Fibroblast of the aortic adventitia (primary cell): ENCODE measurements at places on chromosomes 16 and 17. TPM values are rescaled to one million over a fixed set of nuclear protein-coding genes. Genes with fewer than 3 reads are reported as not detected.

DNA sequence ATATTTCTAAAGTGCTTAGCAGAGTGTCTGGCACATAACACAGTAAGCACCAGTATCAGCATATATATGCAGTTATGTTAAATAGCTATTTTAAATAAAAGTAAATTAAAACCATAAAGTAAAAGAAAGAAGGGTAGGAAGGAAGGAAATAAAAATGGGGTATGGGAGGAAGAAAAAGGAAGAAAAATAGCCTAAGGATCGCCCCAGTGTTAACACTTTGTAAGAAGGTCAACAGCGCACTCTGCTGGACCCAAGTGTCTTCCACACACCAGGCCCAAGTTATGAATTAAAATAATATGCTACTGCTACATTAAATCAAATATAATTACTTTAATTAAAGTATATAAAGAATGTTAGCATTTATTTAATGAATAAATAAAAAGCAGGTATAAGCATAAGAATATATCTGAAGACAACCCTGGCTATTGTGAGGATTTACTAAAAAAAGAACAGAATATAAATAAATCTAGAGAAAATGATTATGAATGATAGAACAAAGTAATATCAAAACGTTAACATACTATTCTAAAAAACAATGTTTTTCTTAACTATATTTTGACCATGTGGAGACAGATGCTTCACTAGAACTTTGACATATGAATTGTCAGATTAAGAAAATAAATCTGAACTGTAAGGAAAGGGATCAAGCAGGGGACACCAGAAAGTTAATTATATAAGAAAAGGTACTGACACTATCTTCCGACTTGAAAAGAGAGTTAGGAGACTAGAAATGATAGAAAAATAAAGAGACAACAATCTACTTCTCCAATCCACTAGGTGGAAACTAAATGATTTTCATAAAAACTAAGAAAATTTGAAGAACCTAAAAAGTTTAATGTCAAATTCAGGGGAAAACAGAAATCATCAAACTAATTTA is 25.9 kb downstream of the BRIP1 start:
- DNase-seq, result peak; percentile 86

GRCh38 chr16:3364774-3365427 is 9.2 kb downstream of the OR2C1 start:
- DNase-seq, result peak; percentile 94

- peak; percentile 79 for DNase-seq
Measured at GRCh38 chr16:56841233-56841632, 23.8 kb upstream of the SLC12A3 start.

GRCh38 chr16:21645261-21645721 is 7.1 kb downstream of the IGSF6 start:
- DNase-seq, result peak; percentile 51

GRCh38 chr17:48259694-48260291 is 152.2 kb downstream of the SNX11 start:
- peak; percentile 58 for DNase-seq

Gene TTLL6
- total RNA-seq, result not detected in 2 replicates

GRCh38 chr16:67162506-67163163 is 1.9 kb upstream of the HSF4 start:
- DNase-seq, result no peak

- no peak for DNase-seq
Measured at GRCh38 chr16:24118126-24118821, 137.9 kb upstream of the CACNG3 start.

- no peak for DNase-seq
Measured at GRCh38 chr16:29806641-29807425, 504 bp downstream of the MAZ start.

DNA sequence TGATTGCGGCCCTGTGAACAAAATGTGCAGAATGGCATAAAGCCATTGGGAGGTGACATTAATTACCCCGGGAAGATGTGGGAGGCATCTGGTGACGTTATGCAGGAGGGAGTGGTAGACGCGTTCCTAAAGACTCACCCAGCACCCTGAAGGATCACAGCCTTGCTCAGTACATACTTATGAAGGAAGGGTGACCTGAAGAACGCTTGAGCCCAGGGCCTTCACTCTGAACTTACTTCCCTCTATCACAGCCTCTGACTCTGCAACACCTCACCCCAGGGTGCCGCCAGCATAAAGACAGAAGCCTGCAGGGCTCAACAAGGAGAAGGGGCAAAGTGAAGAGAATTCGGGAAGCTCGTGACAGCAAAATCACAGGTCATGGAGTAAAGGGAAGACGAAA is 9.4 kb downstream of the MFSD6L start:
- no peak for DNase-seq

Gene STH
- not detected in 2 replicates for total RNA-seq

DNA sequence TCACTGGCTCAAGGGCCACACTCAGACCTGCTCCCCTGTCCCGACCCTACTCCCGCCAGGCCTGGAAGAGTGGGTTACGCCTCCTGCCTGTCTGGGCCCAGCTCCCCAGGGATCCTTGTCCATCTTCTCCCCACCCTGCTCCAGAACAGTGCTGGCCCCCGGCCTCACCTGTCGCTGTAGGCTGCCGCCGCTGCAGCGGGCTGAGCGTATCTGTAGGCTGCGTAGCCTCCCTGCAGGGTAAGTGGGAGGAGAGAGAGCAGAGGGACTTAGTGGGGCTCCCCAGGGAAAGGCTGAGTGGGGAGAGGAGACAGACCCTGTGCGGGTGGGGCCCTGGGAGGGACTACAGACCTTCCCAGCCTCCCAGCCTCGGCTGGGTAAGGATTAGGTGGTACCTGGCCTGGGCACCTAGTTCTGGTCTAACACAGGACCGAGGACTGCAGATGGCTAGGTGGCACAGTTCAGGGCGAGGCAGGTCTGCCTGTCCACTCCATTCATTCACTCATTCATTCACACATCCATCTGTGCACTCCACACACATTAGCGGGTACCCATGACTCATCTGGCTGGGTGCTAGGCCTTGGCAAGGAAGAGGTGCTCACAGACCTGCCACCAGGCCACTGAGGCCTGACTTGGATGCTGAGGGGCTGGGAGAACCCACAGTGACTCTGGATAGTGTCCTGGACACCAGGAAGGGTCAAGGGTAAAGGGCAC is 20.9 kb downstream of the ENGASE start:
- DNase-seq, result no peak

DNA sequence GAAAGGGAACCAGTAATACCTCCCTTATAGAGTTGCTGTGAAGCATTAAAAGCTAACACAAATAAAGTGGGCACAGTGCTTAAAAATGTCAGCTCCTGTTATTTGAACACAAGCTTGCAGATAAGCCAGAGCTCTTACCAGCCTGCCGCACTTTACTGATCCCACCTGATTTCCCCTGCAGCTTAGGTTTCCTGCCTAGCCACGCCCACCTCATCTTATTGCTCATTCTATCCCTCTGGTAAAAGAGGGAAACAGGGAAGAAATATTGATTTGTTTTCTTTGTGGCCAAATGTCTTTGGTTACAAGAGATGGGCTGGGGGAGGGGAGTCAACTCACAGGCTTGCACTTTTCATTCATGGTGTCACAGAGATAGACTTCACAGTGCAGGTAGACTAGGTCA is 9.6 kb upstream of the GP2 start:
- DNase-seq, result no peak

Gene DNAJC7
- 58.0 and 131 TPM in 2 replicates for total RNA-seq

DNA sequence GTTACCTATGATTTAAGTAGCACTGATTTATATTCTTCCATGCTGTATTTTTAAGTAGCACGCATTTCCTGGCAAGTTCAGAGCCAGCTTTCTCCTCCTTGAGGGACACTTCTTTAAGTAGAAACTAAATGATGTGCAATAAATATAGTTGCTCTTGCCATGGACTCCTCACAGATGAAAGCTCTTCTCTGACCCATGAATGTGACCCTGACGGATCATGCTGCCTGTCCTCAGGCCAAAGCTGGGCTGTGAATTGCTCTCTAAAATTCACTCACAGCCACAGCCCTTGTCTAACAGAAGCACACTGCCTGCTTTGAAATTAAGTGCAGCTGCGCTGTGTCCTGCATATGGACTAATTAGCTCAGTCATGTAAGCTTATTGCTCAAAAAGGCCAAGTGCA is 438.8 kb downstream of the PMP22 start:
- no peak for DNase-seq

Gene TNFSF13
- 1.1 and 1.4 TPM in 2 replicates for total RNA-seq

DNA sequence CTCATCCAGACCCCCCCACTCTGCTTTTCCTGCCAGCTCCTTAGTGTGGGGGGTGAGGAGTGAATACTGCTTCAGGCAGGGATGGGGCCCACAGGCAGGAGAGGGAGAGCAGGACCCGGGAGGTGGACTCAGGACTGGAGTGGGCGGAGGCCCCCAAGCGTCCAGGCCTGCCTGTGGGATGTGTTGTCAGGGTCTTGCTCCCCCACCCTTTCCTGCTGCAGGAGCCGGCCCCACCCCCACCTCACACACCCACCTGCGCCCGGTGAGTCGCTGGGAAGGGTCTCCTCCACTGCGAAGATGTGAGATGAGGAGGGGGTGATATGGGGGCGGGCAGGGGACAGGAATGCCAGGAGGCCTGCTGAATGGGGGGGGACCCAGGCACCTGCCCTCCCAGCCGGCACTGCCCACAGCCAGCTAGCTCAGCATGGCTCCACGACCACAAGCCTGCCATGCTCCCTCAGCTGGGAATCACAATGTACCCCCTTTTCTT is 1.1 kb downstream of the FAM171A2 start:
- no peak for DNase-seq

DNA sequence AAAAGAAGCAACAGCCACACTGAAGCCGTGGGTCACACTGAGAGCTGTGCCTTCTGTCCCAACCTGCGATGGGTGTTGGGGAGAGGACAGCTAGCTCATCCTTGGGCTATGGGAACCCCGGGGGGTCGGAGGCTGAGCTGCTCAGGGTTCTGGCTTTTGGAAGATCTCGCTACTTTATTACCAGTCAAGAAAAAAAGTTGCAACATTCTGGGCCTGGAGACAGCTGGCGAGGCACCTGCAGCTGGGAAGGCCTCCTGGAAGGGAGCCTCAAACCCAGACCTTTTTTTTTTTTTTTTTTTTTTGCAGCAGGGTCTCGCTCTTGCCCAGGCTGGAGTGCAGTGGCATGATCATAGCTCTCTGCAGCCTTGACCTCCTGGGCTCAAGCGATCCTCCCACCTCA is 24.9 kb downstream of the TPSD1 start:
- no peak for DNase-seq

DNA sequence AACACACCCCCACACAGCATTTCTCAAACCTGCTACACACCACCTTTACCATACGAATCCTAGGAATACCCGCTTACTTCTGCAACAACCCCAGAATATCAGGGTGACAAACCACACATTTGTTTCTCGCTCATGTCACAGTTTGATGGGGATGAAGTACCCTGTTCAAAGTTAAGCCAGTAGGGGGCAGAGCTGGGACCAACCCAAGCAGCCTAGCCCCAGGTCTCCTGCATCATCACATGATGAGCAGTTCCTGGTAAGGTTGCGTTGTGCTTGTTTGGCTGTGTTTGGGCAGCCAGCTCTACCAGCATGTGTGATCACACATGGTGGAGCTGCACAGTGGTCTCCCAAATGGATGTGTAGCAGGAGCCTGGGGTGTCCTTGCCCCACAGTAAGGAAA is 103.6 kb upstream of the C16orf82 start:
- peak; percentile 26 for DNase-seq

DNA sequence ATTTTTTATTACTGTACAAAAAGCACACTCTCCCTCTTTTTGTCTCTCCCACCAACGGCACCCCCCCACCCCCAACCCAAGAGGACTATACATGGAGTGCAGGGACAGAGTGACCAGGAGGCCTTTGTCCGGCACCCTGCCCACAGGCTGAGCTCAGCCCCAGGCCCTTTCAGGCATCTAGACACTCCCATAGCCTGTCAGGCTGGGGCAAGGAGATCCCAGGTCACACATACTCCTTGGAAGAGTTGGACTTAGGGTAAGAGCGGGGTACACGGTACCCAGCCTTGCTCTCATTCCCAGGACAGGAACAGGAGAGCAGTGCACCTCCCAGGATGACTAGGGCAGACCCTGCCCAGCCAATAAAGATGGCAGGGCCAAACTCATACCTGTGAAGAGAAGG is 2.1 kb downstream of the CLDN7 start:
- no peak for DNase-seq

Gene LRRC36
- total RNA-seq, result not detected in 2 replicates

Gene OR3A3
- not detected in 2 replicates for total RNA-seq

Gene MSRB1
- total RNA-seq, result 6.4 and 14.3 TPM in 2 replicates

- peak; percentile 41 for DNase-seq
Measured at GRCh38 chr16:74742051-74742481, 32.6 kb downstream of the FA2H start.

DNA sequence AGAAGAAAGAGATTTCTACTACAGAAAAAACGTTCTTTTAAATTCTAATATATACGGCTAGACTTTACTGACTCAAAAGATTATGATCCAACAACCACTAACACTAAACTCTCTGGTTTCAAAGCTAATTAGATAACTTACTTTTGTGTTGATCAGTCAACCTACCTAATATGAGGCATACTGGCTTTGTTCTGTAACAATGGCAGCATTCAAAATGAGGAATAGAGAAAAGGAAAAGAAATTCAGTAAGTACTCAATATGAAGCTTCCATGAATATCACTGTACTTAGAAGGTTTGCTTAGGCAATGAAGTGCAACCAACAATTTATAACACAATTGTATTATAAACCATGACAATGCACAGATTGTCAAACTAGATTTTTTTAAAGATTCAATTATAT is 430.5 kb upstream of the PMFBP1 start:
- no peak for DNase-seq

Gene RECQL5
- total RNA-seq, result 17.6 and 22.2 TPM in 2 replicates

Gene ODAD4
- total RNA-seq, result 0.16 and 1.2 TPM in 2 replicates

- no peak for DNase-seq
Measured at GRCh38 chr17:82964851-82965341, 114.5 kb upstream of the METRNL start.
